Hematopoietic multipotent progenitor cell treated with erythropoietin and hydrocortisone succinate and interleukin-3 and kit ligand, for 8 days (in vitro differentiated cells): ENCODE measurements at places on chromosomes 16 and 17.
A peak's percentile ranks its signal among the peaks of the same experiment; 100 is the strongest.

DNA sequence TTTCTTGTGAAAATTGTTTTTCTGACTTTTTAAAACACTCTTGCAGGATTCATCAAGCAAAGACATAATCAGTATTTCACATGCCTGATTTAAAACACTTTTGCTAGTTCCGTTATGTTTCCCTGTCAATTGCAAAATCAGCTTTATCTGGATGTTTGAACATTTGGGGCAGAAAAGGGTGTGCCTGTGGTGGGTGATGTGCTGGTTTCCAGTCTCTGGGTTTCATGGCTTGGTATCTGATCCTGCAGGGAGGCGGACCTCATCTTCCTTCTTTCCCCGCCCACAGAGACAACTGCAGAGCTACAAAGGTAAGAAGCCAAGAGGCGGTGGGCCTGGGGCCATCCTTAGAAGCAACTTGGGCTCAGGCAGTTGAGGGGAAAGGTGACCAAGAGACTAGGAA is 41.8 kb downstream of the NLRC5 start:
- peak; percentile 33 for DNase-seq

- no peak for DNase-seq
Measured at GRCh38 chr16:86911437-86911958, 333.1 kb downstream of the FOXL1 start.

DNA sequence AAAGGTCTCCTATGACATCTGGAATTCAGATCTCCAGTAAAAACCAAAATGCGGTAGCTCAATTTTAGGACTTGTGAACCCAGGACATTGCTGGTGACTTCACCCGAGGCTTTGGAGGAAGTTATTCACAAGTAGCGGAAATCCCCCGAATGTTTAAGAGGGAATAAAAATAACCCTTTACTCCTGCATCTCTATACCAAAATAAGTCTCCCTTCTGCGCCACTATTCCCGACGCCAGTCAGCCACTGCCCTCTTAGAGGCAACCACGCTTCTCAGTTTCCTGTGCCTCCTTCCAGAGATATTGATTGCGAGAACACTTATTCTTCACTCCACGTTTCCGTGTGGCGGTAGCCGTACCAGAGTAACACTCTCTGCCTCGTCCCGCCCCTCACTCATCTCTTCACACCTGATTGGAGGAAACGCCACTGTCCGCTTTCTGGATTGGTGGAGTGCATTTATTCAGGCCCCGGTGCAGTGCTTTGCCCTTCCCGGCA is 27.4 kb downstream of the EMP2 start:
- DNase-seq: peak; percentile 49

DNA sequence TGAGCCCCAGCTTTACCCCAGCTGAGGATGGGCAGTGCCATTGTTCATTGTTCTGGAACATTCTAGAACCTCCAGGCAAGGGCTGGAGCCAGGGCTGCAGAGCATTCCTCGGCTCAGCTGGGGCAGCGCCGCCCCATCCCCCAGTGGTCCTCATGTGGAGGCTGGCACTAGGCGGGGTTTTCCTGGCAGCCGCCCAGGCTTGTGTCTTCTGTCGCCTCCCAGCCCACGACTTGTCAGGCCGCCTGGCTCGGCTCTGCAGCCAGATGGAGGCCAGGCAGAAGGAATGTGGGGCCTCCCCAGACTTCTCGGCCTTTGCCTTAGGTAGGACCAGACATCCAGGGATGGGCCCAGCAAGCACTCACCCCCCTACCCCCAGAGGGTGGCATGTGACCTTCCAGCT is at the start of gene TMEM95:
Gene TMEM95, plus strand, starts transcription at position 104 of the 400 bp plus-strand sequence. Its CDS starts 49 bp downstream, at position 153.
- DNase-seq: peak; percentile 80

- peak; percentile 43 for DNase-seq
Measured at GRCh38 chr17:50816771-50817751, 18.3 kb upstream of the WFIKKN2 start.

DNA sequence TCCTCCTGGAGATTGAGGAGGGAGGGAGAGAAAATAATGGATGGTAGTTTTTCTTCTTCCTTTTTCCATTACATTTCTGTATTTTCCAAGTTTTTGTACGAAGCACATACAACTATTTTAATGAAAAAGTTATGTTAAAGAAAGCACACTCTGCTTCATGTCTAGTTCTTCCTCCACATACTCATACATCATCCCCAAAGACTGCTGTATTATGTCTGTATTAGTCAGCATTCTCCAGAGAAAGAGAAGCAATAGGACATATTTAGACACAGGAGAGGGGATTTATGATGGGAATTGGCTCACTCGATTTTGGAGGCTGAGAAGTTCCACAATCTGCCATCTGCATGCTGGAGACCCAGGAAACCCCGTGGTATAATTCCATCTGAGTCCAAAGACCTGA is 10.1 kb upstream of the ACSM2A start:
- no peak for DNase-seq

GRCh38 chr17:29664743-29665480 is 42.2 kb upstream of the CORO6 start:
- DNase-seq: no peak

GRCh38 chr17:9178319-9178718 is 157.0 kb downstream of the NTN1 start:
- DNase-seq: no peak

GRCh38 chr16:69938981-69939820 is 11.9 kb upstream of the CLEC18A start:
- no peak for DNase-seq

DNA sequence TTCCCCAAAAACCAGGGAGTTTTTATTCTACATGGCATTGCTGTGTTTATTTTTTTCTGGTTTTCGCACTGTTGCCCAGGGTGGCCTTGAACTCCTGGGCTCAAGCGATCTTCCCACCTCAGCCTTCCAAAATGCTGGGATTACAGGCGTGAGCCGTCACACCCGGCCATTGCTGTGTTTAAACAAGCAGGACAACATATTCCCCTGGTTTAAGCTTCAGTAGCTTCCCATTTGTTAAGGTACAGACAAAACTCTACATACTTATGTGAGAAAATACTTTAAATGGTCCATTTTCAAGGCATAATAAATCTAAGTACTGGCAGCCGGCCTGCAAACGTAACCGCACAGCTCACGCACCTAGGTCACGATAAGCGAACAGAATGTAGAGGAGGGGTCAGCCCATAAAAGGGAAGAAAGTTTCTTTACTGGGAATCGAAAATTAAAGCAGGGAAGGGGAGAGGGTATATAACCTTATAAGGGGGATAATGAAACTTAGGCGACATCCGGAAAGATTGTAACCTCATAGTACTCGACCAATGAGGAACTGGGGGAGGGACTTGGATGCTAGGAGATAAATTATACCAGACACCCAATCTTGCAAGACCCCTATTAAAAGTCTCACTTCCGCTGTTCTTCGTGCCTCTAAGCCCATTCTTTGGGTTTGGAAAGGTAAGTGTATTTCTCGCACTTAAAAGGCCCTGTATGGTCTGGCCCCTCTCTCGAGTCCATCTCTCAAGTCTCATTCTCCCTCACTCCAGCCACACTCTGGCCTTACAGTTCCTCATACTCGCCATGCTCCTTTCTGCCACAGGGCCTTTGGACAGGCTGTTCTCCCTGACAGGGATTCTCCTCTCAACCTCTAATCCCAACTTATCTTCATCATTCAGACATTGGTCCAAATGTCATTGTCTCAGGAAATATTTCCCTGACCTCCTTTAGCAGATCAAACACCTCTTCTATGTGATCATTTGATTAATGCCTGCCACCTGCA is 59.2 kb downstream of the TEX14 start:
- DNase-seq: no peak

GRCh38 chr17:17650959-17651358 is 30.3 kb upstream of the RAI1 start:
- DNase-seq: no peak

GRCh38 chr17:40473573-40474365 is 27.7 kb downstream of the TNS4 start:
- no peak for DNase-seq

DNA sequence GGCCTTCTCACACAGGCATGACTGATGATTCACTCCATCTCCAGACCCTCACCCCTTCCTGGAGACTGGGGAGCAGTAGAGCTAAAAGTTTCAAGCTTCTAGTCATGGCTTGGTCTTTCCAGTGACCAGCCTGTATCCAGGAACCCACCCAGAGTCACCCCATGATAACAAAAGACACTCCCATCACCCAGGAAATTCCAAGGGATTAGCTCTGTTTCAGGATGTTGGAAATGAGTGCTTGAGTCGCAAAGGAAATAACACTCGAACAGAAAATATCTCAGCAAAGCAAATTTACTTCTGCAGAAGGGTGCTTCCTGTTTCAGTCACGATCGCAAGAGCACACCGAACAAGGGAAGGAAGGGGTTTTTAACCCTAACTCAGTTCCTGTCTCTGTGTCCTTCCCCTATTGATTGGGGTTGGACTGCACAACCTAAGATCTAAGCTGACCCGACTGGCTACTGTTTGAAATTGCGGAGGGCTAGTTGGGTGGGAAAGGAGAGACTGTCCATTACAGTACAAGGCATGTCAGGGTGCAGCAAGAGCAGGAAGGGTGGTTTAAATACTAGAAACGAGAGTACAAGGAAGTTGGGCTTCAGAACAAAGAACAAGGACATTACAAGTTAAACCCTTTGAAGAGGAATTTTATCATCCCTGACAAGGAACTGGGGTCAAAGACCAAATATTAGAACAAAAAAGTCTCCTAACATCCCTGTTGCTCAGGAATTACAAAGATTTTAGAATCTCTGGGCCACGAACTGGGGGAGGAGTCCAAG is 224.4 kb upstream of the CACNG5 start:
- no peak for DNase-seq

- DNase-seq: no peak
Measured at GRCh38 chr16:80066805-80067580, 466.5 kb upstream of the MAF start.

- no peak for DNase-seq
Measured at GRCh38 chr17:14940938-14941265, 324.2 kb downstream of the PMP22 start.

- DNase-seq: peak; percentile 41
Measured at GRCh38 chr17:76585649-76586593, at the start of gene ST6GALNAC2. ST6GALNAC2 (minus strand) TSS chr17:76585860; CDS start chr17:76585808, 52 bp downstream.

- peak; percentile 97 for DNase-seq
Measured at GRCh38 chr17:7281074-7281952, at the start of gene SLC2A4. SLC2A4 (plus strand) TSS chr17:7281718; CDS start chr17:7281935, 217 bp downstream.

GRCh38 chr16:66120656-66121055 is 245.8 kb upstream of the CDH5 start:
- no peak for DNase-seq

DNA sequence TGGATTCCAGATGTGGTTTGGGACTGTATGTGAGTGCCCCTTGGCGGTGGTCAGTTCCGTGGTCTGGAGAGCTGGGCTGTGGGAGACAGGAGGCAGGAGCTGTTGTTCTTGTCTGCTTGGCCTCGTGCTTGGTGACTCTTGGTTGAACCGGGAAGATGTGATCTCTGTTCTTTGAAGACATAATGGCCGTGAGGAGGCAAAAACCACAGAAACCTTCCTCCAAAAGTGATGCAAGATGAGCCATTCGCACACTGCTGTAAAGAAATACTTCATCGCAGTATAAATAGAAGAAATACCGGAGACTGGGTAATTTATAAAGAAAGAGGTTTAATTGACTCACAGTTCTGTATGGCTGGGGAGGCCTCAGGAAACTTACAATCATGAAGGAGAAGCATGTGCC is 128.8 kb downstream of the RAP1GAP2 start:
- DNase-seq: no peak

GRCh38 chr17:31834448-31834847 is 24.6 kb downstream of the COPRS start:
- no peak for DNase-seq

DNA sequence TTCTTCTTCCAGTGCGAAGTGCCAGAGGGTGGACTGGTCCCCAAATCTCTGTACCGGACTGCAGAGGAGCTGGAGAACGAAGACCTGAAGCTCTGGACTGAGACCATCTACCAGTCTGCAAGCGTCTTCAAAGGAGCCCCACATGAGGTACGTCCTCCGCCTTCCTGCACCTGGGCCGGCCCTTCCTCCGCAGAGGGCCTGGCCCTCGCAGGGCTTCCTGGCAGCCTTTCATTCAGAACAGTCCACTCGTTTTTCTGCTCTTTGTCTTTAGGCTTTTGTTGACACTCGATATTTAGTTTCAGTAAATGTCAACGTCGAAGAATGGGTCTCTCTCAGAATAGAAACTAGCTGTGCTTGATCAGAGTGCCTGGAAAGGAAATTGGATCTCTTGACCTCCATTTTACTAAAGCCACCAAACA is 68.6 kb downstream of the SEC14L1 start:
- DNase-seq: no peak

DNA sequence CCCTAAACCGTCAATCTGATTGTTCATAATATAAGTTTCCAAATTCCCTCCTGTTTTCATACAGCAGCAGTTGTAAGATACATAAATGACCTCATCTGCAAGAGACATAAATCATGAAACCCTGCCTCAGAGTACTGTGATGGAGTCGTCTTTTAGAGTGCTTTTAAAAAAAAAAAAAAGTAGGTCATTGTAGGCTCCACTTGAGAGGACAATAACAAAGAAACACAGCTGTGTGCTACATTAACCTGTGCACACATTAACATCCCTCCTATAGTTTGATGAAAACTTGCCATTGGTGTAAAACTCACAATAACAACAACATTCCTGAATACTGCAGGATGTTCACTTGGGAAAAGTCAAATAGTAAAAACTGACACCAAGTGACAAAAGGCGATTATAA is 56.5 kb downstream of the XPO6 start:
- no peak for DNase-seq

- no peak for DNase-seq
Measured at GRCh38 chr16:85836706-85837582, 37.4 kb downstream of the COX4I1 start.

DNA sequence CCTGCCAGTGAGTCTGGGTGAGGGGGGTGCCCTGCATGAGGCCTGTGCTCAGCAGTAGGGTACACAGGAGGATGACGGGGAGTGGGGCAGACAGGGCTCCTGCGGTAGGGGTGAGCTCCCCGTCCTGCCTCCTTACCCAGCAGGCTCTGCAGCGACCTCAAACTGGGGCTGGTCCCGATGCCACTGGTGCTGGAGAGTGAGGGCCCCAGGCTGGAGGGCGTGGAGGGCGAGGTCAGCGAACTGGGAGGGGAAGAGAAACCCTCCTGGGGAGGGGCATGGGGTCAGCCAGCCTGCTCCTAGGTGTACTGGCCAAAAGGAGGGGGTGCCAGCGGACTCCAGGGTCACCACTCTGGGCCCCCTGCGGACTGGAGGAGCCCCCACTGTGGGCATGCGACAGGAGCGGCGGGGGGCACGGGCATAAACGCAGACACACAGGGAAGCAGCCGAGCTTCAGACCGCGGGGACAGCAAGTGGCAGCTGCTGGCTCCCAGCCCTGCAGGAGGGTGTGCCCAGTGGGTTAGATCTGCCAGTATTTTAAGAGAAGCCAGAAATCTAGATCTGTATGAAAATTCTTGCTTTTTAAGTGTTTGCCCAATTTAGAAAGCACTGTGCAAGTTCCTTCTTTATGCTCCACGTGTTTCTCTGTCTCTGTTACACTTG is 9.0 kb upstream of the VASN start:
- peak; percentile 4 for DNase-seq

DNA sequence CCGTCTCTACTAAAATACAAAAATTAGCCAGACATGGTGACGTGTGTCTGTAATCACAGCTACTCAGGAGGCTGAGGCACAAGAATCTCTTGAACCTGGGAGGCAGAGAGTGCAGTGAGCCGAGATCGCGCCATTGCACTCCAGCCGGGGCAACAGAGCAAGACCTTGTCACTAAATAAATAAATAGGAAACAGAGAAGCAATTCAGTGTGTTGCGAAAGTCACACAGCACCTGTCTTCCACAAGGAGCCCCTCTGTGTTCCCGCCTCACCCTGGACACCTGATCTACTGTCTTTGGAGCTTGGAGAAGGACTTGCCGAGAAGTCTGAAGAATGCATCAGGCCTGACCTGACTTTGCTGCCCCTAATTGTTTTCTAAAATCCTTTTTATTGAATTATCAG is 3.5 kb upstream of the CDH1 start:
- DNase-seq: no peak
